Activated naive CD4-positive, alpha-beta T cell (primary cell): ENCODE measurements at places on chromosomes 11 and 22.

DNA sequence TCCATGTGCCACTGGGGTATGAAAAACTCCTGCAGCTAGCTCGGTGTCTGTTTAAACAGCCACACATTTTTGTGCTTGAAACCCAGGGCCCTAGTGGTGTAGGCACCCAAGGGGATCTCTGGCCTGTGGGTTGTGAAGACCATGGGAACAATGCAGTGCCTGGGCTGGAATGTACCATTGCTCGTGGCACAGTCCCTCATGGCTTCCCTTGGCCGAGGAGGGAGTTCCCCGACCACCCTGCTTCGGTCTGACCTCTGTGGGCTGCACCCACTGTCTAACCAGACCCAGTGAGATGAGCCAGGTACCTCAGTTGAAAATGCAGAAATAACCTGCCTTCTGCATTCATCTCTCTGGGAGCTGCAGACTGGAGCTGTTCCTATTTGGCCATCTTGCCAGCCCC, 214.0 kb downstream of the TRPC6 start:
- DNase-seq, result no peak

- no peak for DNase-seq
Observed at GRCh38 chr11:86738568-86738967, 61.8 kb upstream of the PRSS23 start.

GRCh38 chr11:14193644-14194043, 165.3 kb downstream of the RRAS2 start:
- no peak for DNase-seq

GRCh38 chr11:78425399-78426070, 7.9 kb upstream of the GAB2 start:
- DNase-seq, result no peak

DNA sequence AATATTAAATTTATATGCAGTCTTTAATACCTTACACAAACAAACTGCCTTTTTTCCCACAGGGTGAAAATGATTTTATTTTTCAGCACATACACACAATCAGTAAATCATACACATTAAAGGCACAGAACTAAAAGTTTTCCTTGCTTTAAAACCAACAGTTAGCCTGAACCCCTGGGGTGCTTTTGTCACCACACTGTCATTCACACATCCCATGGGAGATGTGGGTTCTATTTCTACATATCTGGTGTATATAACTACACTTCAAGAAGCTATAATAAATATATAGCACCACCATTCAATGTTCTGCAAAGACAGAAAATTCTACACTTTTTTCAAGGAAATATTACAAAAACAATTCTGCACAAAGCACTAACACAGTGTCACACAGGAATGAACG, 197.0 kb downstream of the GUCY1A2 start:
- no peak for DNase-seq

- DNase-seq, result no peak
Observed at GRCh38 chr22:37569921-37570660, 9.8 kb downstream of the LGALS2 start.

GRCh38 chr11:128302425-128303186, 284.8 kb downstream of the ETS1 start:
- DNase-seq, result peak; percentile 37

GRCh38 chr11:110809417-110810199, 97.4 kb upstream of the ARHGAP20 start:
- no peak for DNase-seq

DNA sequence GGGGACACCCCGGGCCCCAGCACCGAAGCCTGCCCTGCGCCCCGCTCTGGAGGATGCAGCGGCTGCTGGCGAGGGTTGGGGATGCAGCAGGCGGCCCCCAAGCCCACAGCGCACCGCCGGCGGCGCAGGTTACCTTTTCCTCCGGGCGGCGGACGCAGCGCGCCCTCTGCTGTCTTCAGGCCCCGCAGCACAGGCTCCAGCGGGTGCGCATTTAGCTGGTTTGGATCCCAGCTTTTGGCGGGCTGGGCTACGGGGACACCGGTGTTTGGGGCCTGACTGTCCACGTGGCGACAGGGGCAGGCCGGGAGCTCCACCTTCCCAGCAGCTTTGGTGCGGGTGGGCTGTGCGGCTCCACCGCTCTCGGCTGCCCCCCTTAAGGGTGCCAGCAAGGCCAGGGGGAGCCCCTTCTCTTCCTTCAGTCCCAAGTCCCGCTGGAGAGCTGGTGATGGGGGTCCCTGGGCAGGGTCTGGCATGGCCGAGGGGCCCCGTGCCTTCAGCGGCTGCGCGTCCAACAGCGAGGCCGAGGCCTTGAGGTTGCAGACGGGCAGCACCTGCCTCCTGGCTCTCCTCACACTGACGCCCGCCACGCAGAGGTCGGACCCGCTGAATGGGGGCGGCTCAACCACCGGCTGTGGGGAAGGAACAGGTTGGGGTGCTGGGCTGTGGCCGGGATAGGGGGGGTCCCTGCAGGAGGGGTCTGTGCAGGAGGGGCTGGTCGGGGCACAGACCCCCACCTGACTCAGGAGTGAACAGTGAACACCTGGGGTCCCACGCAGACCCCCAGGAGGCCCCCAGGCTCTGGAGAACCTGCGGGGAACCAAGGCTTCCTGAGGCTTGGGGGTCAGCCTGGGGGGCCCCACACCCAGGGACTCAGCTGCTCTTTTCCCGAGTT, 18.0 kb upstream of the IL17REL start:
- DNase-seq, result peak; percentile 65

- DNase-seq, result no peak
Observed at GRCh38 chr11:116281173-116282160, 491.3 kb downstream of the BUD13 start.

GRCh38 chr11:134362192-134362901, 30.6 kb downstream of the GLB1L2 start:
- no peak for DNase-seq

DNA sequence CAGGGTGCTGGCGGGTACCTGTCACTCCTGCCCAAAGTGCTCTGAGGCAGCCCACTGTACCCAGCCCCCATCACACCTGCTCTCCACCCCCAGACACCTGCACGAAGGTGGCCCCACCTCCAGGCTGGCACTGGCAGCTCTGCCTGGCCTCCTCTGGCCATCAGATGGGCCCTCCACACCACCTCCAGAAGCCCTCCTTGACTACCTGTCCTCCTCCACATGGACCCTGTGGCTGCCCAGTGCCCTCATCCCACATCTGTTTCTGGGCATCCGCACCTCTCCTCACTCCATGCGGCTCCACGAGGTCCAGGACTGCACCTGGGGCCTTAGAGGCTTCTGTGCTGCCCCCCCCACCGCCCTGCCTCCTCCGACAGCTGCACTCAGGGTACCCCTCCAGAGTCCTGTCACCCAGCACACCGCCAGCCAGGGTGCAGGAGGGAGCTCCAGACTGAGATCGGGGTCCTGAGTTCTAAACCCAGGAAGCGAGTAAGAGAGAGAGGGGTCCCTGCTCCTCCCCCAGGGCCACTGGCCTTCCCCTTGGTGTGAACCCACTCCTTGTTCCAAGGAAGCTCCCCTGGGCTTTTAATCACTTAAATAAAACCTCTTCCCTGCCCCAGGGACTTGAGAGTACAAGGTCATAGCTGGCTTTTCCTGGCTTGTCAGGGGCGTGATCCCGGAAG, 1.7 kb downstream of the CTSD start:
- no peak for DNase-seq

DNA sequence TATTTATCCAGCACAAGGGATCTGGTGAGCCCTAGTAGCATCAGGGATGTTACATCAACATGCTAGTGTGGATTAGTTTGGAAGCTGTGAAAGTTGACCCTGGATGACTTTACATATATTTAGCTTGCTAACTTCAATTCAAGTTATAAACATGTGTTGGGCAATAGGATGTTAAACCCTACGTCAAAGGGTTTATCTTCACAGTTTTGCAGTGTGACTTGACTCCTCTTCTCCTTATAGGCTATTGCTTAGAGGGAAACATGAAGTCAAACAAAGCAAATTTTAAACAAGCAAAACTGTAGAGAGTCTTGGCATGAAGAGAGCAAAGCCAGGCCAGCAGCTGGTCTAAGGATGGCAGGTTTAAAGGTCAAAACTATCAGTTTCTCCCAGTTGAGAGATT, 11.3 kb upstream of the CTSC start:
- no peak for DNase-seq

- no peak for DNase-seq
Observed at GRCh38 chr11:123798079-123798478, 8.1 kb downstream of the OR6M1 start.

GRCh38 chr11:64321533-64321932, 3.6 kb downstream of the PRDX5 start:
- no peak for DNase-seq
